ENCODE measurements at places on chromosomes 6 and 20.

DNA sequence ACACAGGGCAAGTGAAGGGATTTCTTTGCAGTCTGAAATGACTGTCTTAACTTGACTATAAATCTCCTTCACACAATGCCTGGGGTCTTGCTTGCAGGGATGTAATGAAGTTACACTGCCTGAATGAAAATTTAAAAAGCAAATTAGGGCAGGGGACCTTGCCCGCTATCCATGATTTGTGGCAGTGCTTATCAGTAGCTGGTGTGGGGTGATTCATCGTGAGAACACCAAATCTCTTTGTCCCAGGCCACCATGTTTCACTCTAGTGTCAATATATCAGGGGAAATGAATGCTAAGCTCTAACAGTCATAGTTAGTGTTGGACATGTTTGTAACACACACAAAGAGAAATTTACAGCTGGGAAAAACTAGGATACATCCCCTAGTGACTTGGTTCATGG is 713.7 kb upstream of the EPHA7 start:
- no peak for DNase-seq

- DNase-seq, result no peak
Measured at GRCh38 chr6:161458201-161458951, 184.5 kb upstream of the AGPAT4 start.

- no peak for DNase-seq
Measured at GRCh38 chr6:26067367-26067766, 19.9 kb upstream of the HFE start.

DNA sequence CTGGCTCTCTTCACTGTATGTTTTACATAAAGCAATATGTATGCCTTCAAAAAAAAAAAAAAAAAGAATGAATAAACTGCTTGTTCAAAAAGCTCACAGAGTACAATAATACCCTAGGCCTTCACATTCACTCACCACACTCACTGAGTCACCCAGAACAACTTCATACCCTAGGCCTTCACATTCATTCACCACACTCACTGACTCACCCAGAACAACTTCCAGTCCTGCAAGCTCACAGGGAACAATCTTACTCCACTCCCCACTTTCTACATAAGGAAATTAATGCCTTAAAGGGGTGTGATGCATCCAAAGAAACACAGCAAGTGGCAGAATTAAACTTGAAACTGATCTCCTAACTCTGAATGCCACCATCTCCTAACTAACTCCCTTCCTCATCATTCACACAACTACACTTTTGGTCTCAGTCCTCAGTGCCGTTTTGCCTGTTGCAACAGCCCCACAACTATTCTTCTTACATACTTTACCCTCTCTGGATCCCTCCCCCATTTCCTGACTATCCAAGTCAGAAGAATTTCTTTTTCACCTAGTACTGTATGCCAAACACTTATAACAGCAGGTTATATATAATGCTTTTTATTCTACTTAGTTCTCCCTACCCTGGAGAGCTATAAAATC is 34.2 kb downstream of the NHSL1 start:
- no peak for DNase-seq
